ENCODE measurements at places on chromosomes 3 and 15.
A peak's percentile ranks its signal among the peaks of the same experiment; 100 is the strongest.

DNA sequence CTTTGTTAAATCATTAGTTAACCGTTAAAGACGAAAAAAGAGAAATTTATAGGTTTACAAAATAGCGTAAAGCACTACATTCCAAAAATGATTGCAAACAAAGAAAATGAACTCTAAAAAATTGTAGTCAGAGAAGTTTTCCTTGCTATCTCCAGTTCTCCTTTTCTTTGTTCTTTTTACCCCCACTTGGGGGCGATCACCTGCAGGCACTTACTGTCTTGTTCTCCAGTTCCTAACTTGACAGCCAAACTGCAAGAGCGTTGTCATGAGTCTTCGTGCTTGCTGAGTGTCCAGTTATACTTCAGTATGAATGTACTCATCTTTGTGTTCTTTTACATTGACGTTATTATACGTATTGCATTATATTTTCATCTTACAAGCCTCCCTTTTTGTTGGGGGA is 54.5 kb downstream of the CHD2 start:
- no peak for DNase-seq

GRCh38 chr3:124634210-124635168 is 95.8 kb upstream of the UMPS start:
- no peak for DNase-seq

GRCh38 chr15:56608140-56608778 is 125.0 kb downstream of the ZNF280D start:
- DNase-seq, result no peak

DNA sequence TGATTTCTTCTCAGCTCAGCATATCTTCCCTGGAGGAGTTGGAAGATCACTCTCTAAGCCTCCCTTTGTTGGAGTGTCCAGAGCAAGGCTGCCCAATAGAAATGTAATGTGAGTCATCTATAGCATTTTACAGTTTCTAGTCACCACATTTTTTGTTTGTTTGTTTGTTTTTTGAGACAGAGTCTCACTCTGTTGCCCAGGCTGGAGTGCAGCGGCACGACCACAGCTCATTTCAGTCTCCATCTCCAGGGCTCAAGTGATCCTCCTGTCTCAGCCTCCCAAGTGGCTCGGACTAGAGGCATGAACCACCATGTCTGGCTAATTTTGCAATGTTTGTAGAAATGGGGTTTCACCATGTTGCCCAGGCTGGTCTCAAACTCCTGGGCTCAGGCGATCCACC is 21.3 kb downstream of the KLHL6 start:
- DNase-seq, result peak; percentile 27

GRCh38 chr3:185153171-185153771 is 411 bp upstream of the C3orf70 start:
- DNase-seq, result no peak

DNA sequence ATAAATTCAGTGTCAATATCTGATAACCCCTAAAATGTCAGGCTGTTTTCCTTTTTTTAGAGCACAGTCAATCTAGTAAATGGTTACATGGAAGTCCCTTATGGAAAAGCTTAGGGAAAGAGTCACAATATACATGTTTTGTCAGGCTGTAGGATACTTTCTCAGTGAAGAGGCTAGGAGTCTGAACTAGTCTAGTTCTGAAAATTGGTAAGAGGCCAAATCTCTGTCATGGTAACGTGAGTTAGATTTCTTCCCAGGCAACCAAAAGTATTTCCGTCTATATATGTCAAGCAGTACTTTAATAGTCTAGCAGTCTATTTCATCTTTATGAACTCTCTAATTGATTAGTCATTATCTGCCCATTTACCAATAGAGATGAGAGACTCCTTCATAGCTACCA is 215.9 kb upstream of the LRRC3B start:
- no peak for DNase-seq

- no peak for DNase-seq
These were observed 909.1 kb upstream of the ROBO1 start for GRCh38 chr3:80676866-80677265.

GRCh38 chr15:62888623-62889022 is 153.9 kb upstream of the TPM1 start:
- no peak for DNase-seq

DNA sequence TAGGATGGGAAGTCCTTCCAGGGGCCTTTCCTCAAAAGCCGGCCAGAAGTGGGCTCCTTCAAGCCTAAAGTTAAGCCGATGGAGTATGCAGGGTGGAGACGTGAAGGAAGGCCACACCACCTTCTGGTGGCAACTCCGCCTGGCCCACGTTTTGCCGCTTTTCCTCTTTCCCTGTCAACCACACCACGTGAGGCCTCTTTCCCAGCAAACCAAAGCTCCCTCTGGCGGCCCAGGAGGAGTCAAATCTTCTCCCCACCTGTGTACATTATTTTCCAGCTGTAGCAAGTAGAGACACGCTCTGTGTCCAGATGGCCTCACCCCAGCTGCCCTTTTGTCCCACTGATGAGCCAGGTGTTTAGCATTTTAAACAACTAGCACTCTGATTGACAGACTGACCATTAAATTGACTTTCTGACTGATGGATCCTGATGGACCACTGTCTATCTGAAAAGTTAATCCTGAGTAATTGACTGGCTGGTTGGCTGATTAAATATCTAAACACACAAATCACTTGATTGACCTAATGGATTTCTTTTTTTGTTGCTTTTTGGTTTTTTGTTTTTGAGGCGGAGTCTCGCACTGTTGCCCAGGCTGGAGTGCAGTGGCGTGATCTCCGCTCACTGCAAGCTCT is 59.6 kb upstream of the ZBTB38 start:
- no peak for DNase-seq

GRCh38 chr3:109184726-109185125 is 48.2 kb downstream of the C3orf85 start:
- DNase-seq, result no peak

DNA sequence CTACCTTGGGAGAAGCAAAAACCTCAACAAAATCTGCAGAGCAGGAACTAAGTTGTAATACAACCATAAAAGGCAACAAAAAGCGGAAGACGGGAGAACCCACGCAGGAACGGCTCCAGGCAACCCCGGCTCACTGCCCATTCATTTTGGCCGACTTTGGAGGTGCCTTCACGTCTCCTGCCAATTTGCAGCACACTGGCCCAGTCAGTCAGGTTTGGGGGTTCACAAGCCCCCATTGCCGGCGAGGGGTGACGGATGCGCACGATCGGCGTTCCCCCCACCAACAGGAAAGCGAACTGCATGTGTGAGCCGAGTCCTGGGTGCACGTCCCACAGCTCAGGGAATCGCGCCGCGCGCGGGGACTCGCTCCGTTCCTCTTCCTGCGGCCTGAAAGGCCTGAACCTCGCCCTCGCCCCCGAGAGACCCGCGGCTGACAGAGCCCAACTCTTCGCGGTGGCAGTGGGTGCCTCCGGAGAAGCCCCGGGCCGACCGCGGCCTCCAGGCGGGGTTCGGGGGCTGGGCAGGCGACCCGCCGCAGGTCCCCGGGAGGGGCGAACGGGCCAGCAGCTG is 463 bp downstream of the TERC start:
- DNase-seq, result no peak

- DNase-seq, result no peak
These were observed 61.2 kb downstream of the ARHGEF26 start for GRCh38 chr3:154182322-154182922.

DNA sequence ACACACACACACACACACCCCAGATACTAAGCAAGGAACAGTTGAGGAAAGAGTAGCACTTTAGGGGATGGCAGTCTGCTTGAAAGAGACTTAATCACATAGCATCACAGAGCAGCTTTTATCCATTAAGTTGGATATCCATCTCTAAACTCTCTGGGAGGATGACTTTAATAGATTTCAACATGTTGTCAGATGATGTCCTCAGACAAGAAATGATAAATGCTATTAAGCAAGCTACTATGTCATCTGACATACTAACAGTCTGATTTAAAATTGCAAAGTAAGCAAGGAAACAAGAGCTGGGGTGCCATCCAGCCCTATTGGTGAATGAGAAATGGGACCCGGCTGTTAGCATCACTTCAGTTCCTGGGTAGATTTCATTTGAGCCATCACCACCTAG is 136.9 kb downstream of the PLCL2 start:
- no peak for DNase-seq

- DNase-seq, result peak; percentile 62
These were observed 1064.5 kb downstream of the ZPLD1 start for GRCh38 chr3:103499132-103499900.

- no peak for DNase-seq
These were observed 36.6 kb downstream of the EOMES start for GRCh38 chr3:27685474-27685873.

GRCh38 chr15:61083081-61083787 is 145.9 kb downstream of the RORA start:
- DNase-seq, result no peak

DNA sequence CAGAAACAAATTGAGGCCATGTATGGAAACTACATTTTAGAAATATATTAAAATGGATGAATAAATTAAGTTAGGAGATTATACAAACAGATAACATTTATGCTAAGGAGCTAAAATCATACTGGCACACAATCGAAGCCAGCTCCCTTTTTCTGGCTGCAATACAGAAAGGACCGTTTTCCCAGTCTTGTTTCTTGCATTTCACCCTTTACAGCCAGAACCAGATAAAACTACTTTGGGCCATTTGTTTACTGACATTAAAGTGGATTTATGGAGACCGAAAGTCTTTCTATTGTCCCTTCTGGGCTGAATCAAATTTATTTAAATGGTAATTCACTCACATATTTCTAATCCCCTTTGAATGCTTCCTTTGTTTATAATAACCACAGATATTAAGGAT is 50.1 kb upstream of the CNTN3 start:
- DNase-seq, result no peak

DNA sequence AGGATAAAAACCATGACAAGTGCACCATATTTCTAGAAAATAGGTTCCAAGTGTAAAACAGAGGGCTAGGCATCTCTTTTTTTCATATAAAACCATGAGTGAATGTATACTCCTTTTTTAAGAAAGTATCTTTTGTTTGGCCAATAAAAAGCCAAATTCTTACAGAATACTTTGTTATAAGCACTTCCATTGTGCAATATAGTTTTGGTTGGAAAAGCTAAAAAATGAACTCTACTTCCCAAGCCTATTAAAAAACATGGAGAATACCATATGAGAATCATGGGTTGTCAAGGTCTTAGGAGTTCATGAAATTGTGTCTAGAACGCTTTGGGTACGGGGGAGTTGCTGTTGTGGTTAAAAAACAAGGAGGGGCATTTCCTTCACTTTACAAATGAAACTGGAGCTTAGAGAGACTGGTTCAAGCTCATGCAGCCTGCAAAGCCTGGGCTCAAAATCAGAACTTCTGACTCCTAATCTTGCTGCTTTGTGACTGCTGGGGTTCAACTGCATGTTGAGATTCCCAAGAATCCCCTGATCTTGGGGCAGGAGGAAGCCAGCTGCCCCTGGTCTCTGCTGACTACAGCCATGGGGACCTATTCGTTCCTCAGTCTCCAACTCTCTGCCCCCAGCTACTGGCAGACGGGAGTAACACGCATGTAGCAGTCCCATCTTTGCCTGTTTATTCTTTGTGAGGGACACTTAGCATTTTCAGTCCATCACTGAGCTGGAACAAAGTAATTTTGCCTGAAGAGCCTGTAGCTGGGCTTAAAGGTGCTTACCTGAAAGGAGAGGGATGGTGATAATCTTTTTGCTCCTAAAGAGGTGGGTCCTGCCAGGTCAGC is 229.1 kb downstream of the CHST2 start:
- DNase-seq, result no peak

DNA sequence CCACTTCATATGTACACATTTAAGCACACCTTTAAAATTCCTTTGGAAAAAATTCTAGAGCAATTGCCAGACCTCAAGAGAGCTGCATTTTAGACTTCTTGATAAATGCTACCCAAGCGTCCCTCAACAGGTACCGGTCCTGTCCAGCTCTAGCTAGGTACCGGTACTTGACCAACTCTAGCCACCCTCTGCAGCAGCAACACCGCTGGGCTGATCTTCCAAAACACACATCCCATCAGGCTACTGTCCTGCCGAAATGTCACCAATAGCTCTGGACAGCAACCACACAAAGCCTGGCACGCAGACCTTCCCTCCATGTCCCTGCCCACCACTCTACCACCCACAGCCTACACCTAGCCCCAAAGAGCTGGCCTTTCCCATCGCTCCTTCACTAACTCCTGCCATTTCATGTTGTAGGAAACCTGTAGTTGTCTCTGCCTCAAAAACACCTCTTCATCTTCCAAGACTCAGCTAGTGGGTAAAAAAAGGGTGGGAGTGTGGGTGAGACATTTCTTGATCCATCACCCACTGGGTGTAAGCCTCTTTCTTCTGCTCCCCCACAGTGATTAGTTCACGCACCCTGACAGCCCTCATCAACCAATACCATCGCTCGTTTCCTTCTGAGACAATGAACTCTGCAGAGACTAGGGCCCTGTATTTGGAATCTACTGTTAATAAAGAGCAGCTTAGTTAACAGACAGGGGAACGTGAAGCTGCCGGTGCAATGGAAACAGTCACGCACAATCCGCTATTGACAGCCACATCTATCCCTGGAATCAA is 6.8 kb downstream of the CHSY1 start:
- DNase-seq, result no peak

GRCh38 chr3:11606865-11607440 is 36.8 kb downstream of the VGLL4 start:
- DNase-seq, result no peak

GRCh38 chr3:76131396-76132153 is 346.2 kb upstream of the ZNF717 start:
- DNase-seq, result no peak

DNA sequence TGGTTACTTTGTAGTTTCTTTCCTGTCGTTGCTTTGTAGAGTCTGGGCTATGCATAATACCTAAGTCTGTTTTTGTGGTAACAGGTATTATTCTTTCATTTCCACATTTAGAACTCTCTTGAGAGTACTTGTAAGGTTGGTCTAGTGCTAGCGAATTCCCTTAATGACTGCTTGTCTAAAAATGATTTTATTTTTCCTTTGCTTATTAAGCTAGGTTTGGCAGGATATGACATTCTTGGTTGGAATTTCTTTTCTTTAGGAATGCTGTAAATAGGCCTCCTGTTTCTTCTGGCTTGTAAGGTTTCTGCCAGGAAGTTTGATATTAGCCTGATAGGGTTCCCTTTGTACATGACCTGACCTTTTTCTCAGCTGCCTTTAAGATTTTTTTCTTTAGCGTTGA is 70.1 kb upstream of the SGO1 start:
- no peak for DNase-seq

DNA sequence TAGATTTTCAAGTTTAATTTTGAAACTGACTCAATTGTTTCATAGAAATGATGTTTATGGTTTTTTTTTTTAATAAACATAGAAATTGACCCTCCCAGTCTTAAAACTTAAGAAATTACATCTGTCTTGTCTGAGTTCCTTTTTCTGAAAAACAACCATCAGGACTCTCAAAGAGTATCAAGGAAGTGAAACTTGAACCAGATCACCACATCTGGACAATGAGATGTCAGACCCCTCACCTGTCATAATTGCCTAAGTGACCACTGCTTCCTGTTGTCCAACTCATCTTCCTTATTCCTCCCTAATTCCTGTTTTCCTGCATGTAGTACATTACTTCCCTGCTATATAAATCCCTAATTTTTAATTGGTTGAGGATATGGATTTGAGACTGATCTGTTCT is 441.5 kb upstream of the ARHGEF26 start:
- no peak for DNase-seq
